ENCODE measurements at places on chromosomes 12 and 14. TPM values are rescaled to one million over a fixed set of nuclear protein-coding genes. Genes with fewer than 3 reads are reported as not detected.

- no peak for DNase-seq
Observed at GRCh38 chr12:107514887-107515445, 170.6 kb upstream of the PWP1 start.

GRCh38 chr12:99498756-99499155 is 148.8 kb upstream of the GARIN6 start:
- DNase-seq: no peak

DNA sequence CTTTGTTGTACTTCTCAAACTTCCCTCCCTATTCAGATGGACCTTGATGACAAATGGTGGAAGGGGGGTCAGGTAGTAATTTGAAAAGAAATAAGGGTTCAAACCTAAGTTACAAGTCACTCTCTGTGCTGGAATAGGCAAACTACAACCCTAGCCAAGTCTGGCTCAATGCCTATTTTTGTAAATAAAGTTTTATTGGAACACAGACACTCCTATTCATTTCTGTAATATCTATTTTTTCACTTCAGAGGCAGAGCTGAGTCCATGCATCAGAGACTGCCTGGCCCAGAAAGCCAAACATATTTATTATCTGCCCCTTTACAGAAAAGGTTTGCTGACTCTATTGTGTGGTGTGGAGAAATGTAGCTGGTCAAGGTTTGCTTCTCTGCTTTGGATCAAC is 78.4 kb upstream of the RIN3 start:
- no peak for DNase-seq

DNA sequence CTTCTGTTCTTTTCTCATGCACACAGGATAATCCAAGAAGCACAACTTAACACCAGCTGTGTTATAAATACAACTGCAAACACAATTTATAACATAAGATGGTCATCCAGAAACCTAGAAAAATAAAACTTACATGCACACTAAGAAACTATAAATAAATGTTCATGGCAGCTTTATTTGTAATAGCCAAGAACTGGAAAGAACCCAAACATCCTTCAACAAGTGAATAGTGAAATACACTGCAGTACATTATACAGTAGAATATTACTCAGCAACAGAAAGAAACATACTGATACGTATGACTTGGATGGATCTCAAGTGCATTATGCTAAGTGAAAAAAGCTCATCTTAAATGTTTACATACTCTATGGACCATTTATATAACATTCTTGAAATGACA is 132.7 kb downstream of the SPTSSA start:
- no peak for DNase-seq

GRCh38 chr12:94175763-94176668 is 27.6 kb downstream of the PLXNC1 start:
- DNase-seq: peak; percentile 17

Gene SLC6A13
- total RNA-seq: not detected

DNA sequence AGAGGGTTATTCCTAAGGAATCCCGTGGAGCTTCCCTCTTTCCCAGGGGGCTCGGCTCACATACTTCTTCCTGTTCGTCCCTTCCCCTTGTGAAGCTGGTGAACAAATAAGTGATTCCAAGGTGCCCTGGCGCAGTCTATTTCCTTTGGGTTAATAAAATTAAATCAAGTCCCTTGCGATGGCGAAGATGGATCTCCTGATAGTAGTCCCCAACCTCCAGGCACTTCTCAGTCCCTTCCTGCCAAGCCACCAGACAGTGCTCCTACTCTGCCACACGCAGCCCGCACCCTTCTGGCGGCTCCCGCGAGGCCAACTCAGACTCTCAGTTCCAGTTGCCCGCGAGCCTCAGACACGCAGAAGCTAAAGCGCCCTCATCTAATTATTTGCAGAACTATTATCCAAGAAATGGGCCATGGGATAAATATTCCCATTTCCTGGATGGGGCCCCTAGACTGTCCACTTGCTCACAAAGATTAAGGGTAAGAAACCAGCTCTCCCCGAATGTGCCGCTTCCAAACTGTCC is 2.4 kb upstream of the SIX6 start:
- DNase-seq: no peak

DNA sequence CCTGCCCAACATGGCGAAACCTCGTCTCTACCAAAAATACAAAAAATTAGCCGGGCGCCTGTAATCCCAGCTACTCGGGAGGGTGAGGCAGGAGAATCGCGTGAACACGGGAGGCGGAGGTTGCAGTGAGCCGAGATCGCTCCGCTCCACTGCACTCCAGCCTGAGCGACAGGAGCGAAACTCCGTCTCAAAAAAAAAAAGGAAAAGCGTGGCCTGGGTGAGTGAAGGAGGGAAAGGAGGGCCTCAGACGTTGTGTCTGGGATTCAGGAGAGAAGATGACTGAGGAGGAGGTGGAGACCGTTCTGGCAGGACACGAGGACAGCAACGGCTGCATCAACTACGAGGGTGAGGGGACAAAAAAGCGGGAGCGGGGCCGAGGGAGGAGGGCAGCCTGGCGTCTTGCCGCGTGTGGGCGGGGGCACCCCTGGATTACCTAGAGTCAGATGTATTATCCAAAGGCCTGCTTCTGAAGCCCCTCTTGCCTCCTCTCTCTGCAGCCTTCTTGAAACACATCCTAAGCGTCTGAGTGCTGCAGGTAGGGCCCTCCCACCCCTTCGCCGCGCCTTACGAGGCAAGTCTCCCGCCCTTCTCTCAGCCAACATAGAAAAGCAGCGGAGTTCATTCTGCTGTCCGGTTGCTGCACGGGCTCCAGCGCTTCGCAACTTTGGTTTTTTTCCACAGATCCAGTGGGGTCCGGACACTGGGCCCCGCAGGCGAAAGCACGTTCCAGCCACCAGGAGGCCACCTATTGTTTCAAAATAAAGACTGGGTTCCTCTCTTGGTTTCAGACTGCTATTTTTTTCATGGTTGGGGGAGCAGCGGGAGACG is 744 bp upstream of the MYL6 start:
- peak; percentile 84 for DNase-seq

DNA sequence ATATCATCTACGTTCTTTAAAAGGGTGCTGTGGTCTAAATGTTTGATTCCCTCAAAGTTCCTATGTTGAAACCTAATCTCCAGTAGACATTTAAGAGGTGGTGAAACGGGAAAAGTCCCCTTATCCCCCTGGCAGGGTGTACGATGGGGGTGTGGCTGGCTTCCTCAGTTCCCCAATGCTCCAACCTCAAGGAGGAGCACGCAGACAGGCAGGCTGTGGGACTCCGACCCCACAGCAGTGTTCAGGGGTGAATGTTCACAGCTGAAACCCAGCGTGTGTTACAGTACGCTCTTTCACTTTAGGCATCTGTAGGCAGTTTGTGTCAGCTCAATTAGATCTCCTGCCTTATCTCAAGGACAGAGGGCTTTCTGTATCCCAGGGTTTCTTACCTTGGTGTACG is 73.2 kb downstream of the SEC23A start:
- no peak for DNase-seq

Measured in Daoy (cell line).